ENCODE measurements at places on chromosomes 13 and 19.

GRCh38 chr19:2145831-2146241, 5.5 kb downstream of the AP3D1 start:
- no peak for DNase-seq

- DNase-seq = no peak
Observed at GRCh38 chr13:30153545-30154426, 153.6 kb downstream of the KATNAL1 start.

GRCh38 chr19:45103508-45104319, 10.7 kb downstream of the PPP1R37 start:
- DNase-seq = no peak

GRCh38 chr19:7489609-7490044, 792 bp upstream of the PEX11G start:
- DNase-seq = no peak

GRCh38 chr13:106471957-106472543, 63.4 kb downstream of the EFNB2 start:
- no peak for DNase-seq

DNA sequence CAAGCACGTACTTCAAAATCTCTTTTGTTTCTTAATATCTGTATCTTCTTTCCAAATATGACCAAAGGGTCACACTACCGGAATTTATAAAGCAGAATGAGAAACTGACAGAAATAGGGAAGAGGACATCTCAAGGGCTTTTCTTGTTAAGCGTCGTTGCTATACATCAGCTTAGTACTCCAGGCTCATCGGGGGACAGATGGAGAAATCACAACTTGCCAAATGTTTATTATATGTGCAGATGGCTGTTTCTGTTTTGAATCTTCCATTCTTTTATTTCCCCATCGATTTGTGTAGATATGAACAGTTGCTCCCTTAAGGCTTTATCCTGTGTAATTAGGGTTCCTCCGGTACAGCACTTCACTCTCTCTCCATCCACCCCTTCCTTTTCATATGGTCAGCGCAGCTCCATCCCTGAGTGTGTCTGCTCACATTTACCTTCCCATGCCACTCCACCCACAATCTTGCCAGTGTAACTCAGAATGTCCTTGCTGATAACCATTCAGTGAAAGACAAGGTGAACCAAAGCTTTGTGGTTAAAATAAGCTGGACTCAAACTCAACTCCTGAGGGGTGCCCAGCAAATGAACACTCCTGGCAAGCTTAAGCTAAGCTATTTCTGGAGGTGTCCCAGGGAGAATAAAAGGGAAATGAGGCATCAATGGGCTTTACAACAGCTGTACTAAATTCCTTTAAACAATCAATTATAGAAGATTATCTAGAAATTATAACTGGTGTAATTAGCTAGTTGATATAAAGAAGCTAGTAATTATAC, 51.3 kb downstream of the TBC1D4 start:
- no peak for DNase-seq

- DNase-seq = no peak
Observed at GRCh38 chr19:48565090-48565489, 13.1 kb downstream of the SULT2B1 start.

DNA sequence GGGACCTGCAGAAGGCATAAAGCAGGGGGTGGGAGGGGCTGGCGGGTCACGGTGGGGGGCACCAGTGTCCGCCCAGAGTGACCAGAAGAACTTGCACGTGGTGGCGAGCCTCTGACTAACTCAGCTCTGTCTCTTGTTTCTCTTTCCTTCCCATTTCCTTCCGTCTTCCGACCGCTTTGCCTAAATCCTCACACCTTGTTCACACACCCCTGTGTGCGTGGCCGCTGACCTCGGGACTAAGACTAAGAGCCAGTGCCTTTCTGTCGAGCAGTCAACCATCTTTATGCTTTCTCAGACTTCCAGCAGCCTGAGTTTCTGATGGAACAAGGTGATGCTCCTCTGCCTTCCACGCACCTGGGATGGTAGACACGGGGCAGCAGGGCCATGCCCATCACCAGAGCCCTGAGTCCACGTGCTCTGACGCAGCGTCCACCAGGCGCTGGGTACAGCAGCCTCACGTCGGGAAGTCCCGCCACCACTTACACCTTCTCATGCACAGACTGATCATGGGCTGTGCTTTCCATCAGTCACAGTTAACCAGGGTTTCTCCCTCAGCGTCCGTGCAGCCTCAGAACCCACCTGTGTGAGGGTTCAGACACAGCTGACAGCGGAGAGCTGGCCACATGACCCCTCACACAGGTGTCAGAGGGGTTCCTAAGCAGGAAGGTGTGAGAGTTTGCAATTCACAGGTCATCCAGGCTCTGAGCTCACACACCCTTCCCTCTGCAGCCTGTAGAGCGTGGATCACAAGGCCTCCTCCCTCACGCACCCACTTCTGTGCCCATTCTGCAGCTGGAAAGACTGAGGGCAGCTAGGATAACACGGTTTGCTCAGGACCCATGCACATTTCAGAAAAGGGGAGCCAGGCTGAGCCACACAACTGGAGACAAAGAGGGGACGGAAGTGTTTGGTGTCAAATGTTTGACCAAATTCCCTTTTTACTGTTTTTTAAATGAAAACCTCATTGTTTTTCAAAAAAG, 90.7 kb upstream of the MCF2L start:
- DNase-seq = no peak

- DNase-seq = no peak
Observed at GRCh38 chr19:33405553-33406461, 32.3 kb downstream of the CEBPG start.

DNA sequence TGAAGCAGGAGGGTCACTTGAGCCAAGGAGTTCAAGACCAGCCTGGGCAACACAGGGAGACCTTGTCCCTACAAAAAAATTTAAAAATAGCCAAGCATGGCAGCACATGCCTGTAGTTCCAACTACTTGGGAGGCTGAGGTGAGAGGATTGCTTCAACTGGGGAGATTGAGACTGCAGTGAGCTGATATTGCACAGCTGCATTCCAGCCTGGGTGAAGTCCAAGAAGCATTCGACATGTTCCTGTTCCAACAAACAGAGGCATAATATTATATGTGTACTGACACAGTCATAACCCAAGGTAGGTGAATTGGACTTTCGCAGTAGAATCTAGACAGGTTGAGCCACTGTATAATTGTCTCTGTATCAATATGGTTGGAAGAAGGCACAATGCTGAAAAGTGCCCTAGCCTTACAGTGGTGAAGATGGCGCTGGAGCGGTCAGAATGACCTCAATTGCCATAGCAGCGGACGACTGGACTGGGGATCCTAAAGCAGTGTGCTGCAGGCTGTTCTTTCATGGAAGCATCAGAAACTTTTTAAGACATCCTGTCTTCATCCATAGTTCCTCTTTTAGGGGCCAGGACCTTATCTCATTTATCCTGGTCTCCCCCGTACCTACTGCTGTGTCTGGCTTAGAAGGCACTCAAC, 112.0 kb upstream of the CLDN10 start:
- DNase-seq = no peak

DNA sequence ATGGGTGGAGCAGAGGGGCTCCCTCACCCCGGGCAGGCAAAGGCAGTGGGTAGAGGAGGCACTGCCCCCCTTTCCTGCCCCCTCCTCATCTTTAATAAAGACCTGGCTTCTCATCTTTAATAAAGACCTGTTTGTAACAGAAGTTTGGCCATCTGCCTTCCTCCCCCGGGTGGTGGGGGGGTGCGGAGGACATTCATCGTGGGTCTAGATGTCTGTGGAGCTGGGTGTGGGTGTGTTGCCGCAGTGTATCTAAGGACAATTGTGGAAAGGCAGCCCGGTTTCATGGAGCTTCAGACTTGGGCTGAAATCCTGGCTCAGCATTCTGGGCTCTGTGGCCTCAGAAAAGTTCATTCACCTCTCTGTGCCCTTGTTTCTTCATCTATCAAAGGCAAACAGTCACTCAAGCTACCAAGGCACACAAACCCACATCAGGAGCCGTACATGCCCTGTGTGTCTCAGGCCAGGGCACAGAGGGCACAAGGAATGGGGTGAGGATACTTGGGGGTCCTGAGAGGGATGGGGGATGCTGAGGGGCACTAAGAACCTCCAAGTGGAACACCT, 8.8 kb upstream of the SWSAP1 start:
- DNase-seq = no peak

GRCh38 chr19:8109455-8109854, 39.9 kb downstream of the FBN3 start:
- no peak for DNase-seq

DNA sequence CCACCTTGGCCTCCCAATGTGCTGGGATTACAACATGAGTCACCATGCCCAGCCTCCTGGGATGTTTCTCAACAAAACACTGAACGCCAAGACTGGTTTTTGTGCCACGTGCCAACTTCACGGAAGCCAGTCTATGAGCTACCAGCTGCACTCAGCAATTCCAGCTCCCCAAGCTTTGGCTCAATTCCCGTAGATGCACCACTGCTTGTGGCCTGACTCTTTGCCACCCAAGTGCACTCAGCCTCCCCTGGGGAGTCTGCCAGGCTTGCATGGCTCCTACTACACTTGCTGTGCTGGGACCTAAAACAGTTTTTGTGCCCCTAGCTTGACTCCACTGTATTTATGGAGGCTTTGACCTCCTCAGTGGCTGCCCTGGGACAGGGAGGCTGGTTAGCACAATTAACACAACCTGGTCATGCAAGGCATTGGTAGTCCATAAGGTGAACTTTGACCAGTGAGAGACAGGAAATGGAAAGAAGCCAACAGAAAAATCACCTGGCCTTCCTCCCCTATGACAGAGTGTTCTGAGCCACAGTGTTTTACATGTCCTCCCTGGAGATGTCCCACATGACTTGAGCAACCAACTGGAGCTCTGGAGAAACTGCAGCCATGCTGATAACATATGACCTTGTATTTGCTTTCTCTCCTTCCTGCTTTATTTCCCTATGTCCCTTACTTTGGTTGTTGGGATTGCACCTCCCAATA, 1173.1 kb downstream of the UQCRFS1 start:
- DNase-seq = no peak

DNA sequence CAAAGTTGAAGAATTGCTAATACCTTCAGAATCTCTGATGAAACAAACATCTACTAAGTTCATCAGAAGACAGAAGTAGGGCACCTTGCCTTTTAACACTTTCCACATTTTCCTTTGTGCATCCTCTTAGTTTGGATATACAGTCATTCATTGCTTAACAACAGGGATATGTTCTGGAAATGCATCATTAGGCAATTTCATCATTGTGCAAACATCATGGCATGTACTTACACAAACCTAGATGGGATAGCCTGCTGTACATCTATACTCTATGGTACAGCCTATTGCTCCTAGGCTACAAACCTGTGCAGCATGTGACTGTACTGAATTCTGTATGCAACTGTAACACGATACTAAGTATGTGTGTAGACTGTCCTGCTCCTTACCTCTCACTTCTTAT, 169.8 kb downstream of the SUCLA2 start:
- no peak for DNase-seq

DNA sequence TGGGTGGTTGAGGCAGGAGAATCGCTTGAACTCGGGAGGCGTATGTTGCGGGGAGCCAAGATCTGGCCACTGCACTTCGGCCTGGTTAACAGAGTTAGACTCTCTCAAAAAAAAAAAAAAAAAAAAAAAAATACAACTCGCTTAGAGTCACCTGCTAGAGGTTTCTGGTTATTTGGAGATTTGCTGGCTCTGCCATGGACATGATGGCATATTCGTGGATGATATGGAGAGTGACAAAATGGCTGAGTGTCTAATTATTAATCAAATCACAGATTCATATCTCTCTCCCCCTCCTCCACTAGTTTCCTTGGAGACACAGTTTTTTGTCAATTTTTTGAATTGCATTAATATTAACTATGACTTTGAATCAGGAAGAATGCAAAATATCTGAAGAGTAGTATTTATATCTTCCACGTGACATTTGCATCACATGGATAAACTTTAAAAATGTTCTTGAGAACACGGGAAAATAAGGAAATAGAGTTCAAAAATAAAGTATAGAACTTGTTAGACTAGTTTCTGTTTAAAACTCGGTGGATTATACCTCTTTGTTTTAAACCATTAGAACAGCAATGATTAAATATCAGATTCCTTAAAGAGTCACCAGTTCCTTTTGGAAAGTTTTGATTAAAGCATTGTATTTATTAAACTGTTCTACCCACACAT, 47.8 kb downstream of the KLF5 start:
- DNase-seq = no peak

GRCh38 chr19:55034751-55035150, 3.3 kb downstream of the GP6 start:
- DNase-seq = no peak

- DNase-seq = no peak
Observed at GRCh38 chr19:32450217-32450616, 44.6 kb downstream of the DPY19L3 start.

- DNase-seq = no peak
Observed at GRCh38 chr13:98845742-98846141, 93.3 kb upstream of the SLC15A1 start.

GRCh38 chr19:9139609-9140158, 513 bp upstream of the ZNF317 start:
- DNase-seq = peak; percentile 6

DNA sequence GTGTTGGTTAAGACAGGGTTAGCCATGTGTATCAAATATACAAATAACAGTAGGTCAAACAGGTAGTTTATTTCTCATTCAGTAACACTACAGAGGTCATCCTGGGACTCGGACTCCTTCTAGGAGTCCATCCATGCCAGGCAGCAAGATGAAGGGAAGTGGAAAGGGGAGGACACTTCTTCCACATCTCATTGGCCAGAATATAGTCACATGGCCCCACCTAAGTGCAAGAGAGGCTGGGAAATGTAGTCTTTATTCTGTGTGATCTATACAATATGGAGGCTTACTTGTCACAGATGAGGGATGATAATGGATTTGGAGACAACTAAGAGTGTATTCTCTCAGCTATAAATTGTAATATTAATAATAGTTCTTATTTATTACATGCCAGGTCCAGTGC, 31.1 kb downstream of the RDH8 start:
- DNase-seq = no peak

DNA sequence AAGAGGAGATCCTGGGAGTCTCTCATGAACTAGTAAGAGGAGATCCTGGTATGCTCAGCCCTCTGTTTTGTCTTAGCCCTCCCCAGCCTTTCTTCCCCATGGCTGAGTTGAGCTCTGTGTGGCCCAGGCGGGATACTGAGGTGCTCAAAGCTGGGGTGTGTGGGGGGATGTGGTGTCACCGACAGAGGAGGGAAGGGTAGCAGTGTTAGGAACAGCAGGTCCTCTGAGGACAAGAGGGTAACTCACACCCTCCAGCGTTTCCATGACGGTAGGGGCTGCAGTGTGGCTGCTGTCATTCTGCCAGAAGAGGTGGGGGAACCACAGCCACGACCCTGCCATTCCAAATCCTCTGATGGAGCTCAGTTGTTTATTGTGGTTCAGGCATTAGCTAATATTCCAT, 691 bp downstream of the KIR2DL4 start:
- DNase-seq = no peak

GRCh38 chr19:20840371-20840770, 64.3 kb downstream of the ZNF66 start:
- no peak for DNase-seq

GRCh38 chr19:45291834-45292233, 30.8 kb downstream of the CKM start:
- no peak for DNase-seq

- no peak for DNase-seq
Observed at GRCh38 chr19:38555200-38555599, 62.6 kb downstream of the MAP4K1 start.

All from CD4-positive, alpha-beta T cell treated with Interleukin-4 for 1 hour (primary cell).